ENCODE measurements at places on chromosomes 3 and 15.

GRCh38 chr3:79369306-79369705 is 398.5 kb downstream of the ROBO1 start:
- no peak for DNase-seq

- no peak for DNase-seq
Observed at GRCh38 chr15:33135355-33135781, 59.1 kb downstream of the FMN1 start.

- DNase-seq: no peak
Observed at GRCh38 chr15:59063042-59063441, 41.9 kb upstream of the CCNB2 start.

GRCh38 chr15:39859636-39860035 is 60.4 kb downstream of the GPR176 start:
- no peak for DNase-seq

GRCh38 chr3:119382134-119382533 is 81.3 kb downstream of the TMEM39A start:
- DNase-seq: no peak

- no peak for DNase-seq
Observed at GRCh38 chr3:185477316-185477715, 21.5 kb downstream of the TMEM41A start.

- DNase-seq: no peak
Observed at GRCh38 chr3:32459450-32459849, 43.2 kb downstream of the CMTM6 start.

DNA sequence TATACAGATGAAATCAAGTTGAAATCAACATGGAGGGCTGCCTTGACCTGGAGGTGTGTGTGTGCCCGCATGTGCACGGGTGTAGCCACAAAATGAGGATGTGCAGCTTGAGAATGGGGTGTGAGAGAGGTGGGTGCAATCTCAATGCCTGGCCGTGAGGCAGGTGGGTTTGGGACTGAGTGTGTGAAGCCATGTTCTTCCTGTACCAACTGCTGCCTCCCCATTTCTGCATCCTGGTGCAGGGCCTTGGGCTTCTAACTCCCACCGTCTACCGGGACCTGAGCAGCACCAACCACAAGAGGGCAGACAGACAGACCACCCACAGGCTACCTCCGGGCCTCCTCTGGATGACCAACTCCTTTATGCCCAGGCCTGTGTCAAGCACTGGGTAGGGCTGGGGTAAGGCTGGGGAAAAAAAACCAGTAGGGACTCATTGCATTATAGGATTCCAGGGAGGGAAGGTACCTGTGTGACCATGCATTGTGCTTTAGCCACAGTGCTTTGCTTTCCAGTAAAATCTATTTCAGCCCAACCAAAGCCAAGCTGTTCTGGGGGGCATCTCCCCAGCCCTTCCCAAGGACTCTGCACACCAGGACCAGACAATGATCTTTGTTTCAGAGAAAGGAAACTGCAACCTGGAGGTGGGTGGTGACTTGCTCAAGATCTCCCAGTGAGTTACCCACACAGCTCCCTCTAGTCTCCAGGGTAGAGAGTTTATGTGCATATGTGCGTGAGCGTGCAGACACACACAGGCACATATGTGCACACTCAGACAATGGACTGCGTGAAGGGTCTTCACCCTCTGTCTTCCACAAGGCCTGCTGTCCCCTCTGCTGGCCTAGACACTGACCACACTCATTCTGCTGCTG is 162.2 kb upstream of the TLE3 start:
- no peak for DNase-seq

- no peak for DNase-seq
Observed at GRCh38 chr15:94457661-94458060, 226.3 kb downstream of the MCTP2 start.

GRCh38 chr3:106577241-106577640 is 708.4 kb upstream of the CBLB start:
- DNase-seq: no peak

DNA sequence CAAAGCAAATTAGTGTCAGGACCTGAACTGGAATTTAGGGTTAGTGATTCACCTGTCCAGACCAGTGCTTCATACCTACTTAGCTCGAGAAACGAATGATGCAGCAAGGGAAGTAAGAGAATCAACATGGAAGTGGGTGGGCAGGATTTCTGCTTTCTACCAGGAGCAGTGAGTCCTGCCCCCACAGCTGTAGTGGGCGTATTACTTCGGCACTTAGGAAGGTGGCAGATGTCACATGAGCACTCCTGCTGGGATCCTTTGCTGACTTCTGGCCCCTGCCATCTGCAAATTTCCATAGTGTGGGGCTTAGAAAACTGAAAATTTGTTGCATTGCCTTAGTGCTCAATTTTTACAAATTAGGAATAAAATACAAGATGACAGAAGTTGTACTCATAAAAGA is 31.2 kb downstream of the RYR3 start:
- no peak for DNase-seq

GRCh38 chr15:32869776-32870175 is 152.0 kb downstream of the GREM1 start:
- no peak for DNase-seq

- DNase-seq: no peak
Observed at GRCh38 chr15:51936105-51936478, 35.5 kb downstream of the LEO1 start.

GRCh38 chr3:58608648-58609047 is 31.5 kb upstream of the FAM107A start:
- no peak for DNase-seq

- DNase-seq: no peak
Observed at GRCh38 chr3:123653221-123653682, 68.4 kb upstream of the HACD2 start.

DNA sequence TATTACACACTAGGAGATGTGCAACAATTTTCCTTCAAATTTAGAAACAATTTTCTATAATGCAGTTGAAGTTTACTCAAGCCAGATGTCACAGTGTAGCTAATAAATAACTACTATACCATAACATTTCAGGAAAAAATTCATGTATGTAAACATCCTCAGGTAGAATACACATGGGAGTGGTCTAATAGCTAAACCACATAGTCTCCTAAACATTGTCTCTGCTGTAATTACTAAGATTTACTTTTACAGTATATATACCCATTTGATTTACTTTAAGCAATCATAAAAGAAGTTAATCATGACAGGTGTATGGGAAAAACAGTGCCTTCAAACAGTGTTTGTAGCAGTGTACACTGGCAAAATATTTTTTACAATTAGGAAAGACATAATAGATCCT is 110.1 kb upstream of the GRM7 start:
- DNase-seq: no peak

DNA sequence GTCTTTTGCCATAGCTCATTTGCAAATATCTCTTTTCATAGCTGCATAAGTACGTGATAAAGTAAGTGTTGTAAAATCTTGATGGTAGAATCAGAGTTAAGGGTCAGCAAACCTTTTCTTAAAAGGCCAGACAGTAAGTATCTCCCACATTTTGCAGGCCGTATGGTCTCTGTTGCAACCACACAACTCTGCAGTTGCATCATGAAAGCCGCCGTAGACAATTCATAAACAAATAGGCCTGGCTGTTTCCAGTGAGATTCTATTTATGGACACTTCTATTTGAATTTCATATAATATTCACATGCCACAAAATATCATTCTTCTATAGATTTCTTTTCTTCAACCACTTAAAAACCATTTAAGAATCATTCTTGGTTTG is 248.5 kb downstream of the TLE3 start:
- no peak for DNase-seq

- DNase-seq: no peak
Observed at GRCh38 chr3:39185326-39185958, 7.0 kb downstream of the XIRP1 start.

DNA sequence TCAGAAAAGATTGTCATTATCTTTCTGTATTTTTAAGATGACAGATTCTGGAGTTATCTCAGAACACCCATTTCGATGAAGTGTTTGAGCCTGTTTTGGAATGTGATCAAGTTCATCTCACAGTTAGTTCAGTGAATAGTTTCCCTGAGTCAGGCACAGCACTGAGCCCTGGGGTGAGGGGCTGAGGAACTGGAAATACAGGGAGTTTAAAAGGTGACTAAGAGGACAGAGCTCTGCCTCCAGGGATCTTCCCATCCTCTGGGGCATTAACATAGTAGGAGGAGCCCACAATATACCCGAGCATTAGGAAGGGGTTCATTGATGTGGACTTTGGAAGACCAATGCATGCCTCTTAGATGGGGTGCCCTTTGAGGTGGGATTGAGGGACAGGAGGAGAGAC is 355.1 kb downstream of the CLSTN2 start:
- no peak for DNase-seq

All from bone marrow (tissue), 2 donors.